CD4-positive, alpha-beta T cell treated with Interleukin-12 subunit alpha and Interleukin-12 subunit beta, for 1 hour (primary cell): ENCODE measurements at places on chromosomes 4 and X.
A peak's percentile ranks its signal among the peaks of the same experiment; 100 is the strongest.

DNA sequence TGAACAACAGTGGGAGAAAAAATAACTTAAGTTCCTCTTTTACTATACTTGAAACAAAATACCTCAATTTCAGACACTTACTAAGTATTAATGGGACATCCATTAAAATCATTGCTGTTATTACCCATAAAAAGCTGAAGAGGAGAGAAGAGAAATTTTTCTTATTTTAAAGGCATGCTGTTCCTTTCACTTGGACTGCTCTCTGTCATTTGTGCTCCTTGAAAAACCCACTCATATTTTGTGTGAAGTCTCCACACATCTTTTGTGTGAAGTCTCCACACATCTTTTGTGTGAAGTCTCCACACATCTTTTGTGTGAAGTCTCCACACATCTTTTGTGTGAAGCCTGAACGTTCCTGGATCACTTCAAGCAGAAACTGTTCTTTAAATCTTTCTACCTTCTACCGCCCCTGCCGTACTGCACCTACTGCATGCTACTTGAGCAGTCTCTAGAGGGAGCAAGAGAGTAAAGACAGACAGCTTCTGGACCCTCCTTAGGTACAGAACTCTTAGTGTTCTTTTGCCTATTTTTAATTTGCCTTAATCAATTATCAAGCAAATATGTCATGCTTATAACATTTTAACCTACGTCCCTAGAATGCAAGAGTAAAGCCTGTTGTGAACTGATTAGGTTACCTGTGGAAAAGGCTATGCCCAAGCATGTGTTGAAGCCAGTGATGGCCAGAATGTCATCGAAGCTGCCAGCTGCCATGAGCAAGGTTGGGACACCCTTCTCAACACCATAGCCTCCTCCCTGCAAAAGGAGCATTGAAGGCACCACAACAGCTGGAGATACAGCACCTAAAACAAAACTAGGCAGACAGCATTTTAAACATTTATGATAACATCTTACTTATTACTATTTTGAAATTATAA is 27.1 kb upstream of the SLC9B1 start:
- DNase-seq, result peak; percentile 65

DNA sequence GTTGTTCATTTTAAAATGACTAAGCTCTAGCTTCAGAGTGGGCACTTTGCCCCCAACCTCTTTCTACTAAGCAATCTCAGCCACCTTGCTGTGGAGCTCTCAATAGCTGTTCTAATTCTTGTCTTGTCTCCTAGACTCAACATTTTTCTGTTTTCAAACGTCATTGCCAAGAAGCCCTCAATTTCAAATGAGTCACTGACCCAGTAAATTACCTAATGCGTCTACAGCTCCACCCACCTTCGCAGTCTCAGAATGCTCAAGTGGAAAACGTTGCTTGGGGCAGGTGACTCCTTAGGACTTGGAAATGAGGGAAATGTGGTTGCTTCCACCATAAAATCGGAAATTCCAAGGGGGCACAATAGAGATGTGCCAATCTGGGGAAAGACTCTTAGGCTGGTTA is 59.0 kb downstream of the ING2 start:
- no peak for DNase-seq

DNA sequence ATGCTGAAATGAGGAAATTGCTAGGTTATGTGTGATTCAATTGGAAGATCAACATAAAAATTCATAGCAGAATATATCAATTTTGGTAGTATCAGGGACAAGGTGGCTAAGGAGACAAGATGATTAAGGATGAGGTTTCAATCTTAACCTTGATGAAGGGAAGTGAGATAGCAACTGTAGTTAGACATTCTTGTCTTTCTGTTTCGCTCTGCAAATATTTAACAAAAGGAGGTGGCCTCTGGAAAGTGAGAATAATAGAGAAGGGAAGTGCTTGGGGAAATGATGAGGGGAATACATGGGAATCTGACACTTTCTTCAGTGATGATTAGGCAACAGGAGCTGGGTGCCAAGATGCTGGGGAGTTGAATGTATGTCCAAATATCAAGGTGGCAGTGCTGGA is 337.1 kb upstream of the PUDP start:
- no peak for DNase-seq

- DNase-seq, result no peak
These were observed 109.8 kb downstream of the DCTD start for GRCh38 chr4:182807346-182807745.

DNA sequence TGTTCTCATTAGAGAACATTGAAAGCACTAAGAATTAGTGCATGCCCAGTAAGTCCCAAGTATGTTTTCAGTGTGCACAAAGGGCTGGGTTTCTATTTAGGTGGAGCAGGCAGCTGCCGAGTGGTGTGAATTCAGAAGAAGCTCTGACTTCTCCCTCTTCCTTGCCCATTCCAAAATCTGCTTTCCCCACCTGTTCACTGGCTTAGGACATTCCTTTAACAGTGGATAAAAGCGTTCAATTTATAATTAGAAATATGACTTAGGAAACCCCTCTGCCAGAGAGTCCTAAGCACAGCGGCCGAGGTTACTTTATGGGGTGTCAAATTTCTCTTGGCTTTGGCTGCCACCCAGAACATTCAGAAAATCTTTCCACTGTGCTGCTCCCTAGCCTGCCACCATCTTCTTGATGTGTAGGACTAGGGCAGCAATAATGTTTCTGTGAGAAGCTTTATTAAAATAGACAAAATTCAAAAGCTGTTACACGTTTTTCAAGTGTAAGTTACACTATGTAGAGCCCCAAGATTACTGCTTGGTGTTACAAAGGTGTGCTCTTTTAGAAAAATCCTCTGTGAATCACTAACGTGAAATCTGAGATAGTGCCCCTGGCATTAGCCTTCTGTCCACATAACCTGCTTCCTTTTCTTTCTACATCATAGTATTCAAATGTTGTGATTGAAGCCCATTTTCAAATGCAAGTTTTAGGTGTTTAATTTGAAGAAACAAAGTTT is 191.6 kb upstream of the ANKRD50 start:
- DNase-seq, result no peak

DNA sequence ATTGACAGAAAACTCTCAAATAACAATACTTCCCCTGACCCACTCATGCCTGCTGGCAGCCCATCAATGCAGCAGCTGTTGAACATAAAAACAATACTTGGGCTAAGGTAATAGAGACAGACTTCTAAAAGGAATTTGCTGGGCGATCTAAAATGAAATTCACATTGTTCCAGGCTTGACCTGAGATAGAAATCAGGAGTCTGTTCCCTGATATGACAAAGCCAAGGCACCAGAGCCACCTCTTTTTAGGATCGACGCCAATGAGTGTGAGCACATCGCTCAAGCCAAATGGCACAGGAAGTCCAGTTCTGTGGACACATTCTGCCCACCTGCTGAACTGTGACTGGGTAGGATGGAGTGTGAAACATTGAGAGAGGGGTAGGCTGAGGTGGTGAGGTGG is 4.9 kb downstream of the SEPTIN11 start:
- no peak for DNase-seq

- no peak for DNase-seq
These were observed 10.4 kb downstream of the SMPX start for GRCh38 chrX:21747558-21747957.

- DNase-seq, result no peak
These were observed 84.0 kb downstream of the LPAR4 start for GRCh38 chrX:78831523-78831922.

DNA sequence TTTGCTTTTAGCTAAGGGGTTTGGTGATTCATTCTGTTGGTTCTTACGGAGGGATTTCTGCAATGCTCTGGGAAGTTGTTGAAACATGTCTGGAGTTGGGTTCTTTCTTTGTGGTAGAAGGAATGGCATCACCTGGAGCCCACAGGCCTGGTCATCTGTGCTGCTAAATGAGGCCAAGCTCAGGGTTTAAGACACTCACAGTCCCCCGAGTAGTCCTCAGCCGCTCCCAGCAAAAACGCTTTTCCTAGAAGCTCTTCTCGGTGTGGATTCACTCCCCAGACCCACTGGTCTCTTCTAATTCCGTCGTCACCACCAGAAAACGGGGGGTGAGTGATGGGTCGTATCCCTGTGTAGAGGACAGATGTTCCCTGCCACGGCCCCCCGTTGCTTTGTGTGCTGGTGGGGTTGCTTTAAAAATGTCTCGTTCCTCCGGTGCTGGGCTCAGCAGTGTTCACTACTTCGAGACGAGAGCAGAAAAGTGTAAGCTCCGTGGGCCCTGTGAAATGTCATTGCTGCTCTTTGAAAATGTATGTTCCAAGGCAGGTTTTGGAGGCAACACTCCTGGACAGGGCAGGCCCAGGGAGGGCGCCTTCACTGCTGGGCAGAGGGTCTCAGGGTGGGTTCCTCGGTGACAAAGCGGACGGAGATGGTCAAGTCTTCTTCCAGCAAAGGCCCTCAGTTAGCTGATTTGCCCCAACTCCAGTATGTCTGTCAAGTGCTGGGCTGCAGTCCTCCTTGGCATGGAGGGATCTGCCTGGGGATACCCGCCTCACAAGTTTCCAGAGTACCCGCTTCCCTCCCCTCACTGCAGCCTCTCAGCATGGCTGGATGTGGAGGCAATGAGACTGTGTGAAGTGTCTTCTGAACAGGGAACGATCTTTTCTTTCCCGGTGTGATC is 37.3 kb downstream of the PSAPL1 start:
- no peak for DNase-seq

DNA sequence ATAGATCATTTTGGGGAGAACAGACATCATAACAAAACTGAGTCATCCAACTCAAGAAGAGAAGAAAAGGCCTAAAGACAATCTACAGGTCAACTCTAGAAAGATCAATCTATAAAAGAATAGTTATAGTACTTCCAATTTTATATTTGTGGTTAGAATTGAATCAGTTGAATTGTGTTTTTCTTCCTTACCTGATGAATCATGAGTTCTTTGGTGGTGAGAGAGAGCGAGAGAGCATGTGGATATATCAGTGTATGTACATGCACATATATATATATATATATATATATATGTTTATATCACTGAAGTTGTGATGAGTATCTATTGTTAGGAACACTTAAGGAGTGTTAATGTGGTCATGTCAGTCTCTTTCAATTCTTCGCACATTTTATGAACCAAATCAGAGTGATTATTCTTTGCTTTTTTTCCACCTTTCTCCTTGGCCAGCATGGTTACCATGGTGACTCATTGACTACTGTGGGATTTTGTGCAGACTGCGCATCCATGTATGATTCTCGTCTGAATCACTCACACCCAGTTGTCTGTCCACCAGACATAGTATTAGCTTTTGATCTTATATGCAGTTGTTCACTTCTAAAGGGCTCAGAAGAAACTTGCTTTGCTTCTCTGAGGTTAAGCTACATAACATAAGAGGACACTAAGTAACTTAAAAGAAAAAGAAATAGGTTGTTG is 90.4 kb upstream of the RAB40AL start:
- DNase-seq, result no peak

GRCh38 chr4:186666750-186667149 is 56.9 kb downstream of the FAT1 start:
- no peak for DNase-seq

- no peak for DNase-seq
These were observed 29.8 kb downstream of the YY2 start for GRCh38 chrX:21885568-21885967.

- DNase-seq, result no peak
These were observed 1.5 kb downstream of the ABCE1 start for GRCh38 chr4:145099653-145100052.

DNA sequence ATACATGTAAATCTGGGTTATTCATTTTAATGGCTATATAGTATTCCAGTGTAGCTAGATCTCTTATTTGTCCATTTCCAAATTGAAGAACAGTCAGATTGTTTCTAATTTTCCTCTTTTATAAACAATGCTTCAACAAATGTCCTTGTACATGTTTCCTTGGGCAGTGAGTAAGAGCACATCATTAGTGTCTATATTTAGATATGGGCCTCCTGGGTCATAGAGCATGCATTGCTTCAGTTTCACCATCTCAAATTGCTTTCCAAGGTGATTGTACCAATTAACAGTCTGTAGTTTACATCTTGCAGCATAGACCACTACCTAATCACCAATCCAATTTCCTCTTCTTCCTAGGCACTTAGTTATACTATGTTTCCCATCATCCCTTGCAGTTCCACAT is 13.4 kb downstream of the PHKA2 start:
- no peak for DNase-seq

GRCh38 chr4:71375494-71375893 is 36.7 kb downstream of the SLC4A4 start:
- no peak for DNase-seq

DNA sequence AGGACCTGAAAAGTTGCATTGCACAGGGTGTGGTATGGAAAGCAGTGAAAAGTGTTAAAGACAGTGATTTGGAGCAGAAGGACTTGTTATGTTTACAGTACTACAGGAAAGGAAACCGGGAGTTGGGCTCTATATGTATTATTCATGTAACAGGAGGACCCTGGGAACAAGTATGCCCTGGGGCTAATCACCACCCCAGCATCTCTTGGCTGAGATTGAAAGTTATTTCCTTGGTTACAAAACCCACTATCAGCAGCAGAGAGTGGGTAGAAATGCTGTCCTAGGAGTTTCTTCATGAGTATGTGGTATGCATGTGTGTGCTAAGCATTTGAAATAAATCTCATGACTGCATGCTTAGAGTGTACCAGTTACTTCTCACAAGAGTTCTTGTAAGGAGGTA is 46.9 kb downstream of the STK32B start:
- DNase-seq, result no peak

DNA sequence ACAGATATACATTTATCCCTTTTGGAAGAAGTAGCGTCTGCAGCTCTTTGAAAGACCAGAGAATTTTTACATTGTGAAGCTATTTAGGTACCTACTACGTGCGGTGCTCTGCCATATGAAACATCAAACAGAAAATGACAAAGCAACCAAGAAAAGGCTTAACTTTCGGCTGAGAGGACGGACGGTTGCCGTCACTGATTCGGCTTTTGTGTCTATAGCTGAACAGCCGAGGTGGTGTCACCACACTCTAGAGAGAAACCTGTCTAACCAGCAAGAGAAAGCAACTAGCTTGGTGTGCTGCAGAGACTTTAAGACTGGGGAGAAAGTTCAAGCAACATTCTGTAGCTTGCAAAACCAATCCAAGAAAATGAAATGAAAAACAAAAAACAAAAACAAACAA is 145.5 kb downstream of the SHOX start:
- no peak for DNase-seq

- DNase-seq, result no peak
These were observed 169.3 kb upstream of the FGF16 start for GRCh38 chrX:77277911-77278310.

- no peak for DNase-seq
These were observed 269.6 kb downstream of the GBA3 start for GRCh38 chr4:22962295-22962694.

DNA sequence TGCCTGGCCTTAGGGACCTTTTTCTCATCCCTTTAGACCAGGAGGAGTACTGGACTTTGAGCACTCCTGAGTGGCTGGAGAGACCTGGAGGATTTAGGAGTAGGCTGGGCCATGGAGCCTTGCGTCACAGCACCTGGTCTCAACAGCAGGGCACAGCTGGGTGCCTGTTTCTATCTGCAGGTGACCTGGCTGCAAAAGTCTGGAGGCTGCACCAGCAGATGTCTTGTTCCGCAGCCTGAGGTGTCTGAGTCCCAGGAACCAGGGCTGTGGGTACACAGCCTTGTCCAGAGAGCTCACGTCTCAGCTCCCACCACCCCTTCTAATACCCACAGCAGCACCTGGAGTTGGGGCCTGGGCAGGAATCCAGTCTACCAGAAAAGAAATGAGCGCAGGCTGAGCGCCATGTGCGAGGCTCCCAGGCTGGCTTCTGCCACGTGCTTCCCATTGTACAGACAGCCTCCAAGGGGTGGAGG is 5.0 kb upstream of the NSD2 start:
- no peak for DNase-seq
